RWPE1 (cell line): ENCODE measurements at places on chromosomes 5 and 9.

GRCh38 chr5:173016598-173017046 is 33.1 kb downstream of the ATP6V0E1 start:
- peak; percentile 38 for DNase-seq

DNA sequence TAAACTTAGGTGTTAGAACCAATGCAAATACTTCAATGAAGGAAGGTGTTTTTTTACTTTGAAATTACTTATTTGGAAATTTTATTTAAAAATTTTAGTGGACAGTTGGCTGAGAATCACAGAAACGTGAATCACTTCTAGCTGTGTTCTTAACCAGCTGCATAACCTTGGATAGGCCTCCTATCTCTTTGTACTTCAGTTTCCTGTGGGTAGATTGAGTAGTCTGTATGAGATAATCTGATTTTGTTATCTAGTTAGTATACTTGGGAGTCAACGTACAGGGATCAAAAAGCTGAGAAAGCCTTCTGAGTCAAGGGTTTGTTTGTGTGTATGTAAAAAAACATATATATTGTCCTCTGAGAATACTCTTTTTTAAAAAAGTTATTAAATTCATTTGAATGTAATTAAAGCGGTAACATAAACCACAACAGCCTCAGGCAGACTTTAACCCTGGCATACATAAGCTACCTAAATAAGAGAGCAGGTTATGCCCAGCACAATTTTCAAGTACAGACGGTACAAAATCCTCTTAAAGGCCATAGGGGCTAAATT is 38.1 kb upstream of the ZCCHC7 start:
- DNase-seq, result no peak

GRCh38 chr5:103207653-103208052 is 50.9 kb upstream of the MACIR start:
- no peak for DNase-seq

DNA sequence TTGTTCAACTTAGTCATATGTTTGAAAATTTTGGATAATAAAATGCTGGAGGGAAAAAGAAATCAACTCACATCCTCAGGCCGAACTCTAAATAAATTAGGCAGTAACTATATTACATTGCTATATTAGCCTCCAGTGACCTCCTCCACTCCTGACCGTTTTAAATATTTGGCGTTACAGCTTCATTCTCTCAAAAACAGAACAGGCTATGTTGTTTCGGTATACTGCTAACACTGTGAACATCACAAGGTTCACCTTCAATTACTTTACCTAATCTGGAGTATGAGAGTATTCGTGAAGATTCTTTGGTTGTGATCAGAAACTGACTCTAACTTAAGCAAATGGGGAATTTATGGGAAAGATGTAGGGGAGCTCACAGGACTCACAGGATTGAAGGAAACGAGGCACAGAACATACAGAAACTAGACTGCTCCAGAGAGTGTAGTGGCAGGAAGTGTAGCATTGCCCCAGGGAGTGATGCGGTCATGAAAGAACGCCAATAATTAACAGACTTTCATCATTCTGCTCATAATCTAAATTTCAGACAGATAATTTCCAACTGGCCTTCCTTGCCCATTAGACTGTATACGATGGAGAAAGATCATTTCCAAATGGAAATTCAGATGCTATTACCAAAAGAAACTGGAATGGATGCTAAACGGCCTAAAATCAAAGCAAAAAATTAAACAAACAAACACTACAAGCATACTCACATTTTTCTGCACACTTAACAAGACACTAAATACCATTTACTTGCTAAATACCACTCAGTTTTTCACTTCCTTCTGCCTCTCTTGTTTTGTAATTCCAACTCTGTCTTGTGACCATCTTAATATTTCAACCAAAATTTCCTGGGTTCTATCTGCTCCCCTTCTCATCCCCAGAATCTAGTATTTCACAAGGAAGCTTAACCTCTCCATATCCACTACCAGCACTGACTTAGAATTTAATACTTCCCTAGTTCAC is 110.1 kb upstream of the LPAR1 start:
- DNase-seq, result no peak

DNA sequence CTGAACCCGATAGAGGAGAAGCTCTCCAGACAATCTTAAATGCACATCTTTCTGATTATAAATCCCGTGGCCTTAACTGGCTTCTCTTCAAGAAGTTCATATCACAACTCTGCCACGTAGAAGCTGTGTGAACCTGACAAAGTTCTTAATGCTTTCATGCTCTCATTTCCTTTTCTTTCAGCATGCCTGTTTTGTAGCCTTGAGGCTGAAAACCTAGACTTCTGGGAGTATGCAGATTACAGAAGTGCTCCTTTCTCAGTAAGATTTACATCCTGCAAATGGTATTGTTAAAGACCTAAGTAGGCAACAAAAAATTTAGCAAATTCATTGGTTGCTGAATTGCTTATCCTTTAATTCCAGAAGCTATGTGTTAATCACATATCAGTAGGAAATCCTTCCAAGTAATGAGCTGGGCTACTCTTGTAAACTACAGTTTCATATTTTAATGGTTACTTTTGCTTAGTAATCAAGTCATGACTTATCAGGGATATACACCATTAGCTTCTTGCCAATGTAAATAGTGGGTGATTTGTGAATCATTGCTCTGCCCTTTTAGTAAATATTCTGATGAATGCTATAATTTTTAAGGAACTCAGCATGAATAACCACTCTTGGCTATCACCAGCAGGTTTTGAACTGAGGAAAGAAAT is 334.7 kb downstream of the FBXL7 start:
- peak; percentile 56 for DNase-seq

DNA sequence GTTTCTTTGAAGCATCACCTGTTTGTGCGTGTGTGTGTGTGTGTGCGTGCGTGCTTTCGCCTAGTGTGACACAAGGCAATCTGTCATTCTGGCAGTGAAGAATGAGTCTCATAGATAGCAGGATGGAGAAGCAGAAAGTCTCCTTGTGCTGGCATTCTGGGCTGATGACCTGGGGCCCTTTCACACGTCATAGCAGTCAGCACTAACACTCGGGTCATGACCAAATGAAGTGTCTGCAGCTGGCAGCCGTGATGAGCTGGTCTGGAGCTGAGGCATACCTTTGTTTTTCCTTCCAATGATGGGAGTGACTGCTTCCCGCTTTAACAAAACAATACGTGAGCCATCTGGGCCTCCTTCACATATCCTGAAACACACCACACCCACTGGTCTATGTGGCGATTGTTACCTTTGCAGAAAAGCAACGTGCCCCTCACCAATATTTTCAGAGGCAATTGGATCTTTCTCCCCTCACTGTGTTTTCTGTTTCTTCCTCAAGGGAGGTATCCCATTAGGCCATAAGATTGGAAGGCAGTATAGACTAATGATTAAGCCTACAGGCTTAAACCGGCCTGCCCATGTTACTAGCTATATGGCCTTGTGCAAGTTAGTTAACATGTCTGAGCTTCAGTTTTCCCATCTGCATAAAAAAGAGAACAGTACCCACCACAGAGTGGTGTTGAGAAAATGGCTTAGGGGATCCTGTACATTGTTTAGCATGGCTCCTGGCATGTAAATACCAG is 88.8 kb downstream of the SREK1 start:
- peak; percentile 33 for DNase-seq

DNA sequence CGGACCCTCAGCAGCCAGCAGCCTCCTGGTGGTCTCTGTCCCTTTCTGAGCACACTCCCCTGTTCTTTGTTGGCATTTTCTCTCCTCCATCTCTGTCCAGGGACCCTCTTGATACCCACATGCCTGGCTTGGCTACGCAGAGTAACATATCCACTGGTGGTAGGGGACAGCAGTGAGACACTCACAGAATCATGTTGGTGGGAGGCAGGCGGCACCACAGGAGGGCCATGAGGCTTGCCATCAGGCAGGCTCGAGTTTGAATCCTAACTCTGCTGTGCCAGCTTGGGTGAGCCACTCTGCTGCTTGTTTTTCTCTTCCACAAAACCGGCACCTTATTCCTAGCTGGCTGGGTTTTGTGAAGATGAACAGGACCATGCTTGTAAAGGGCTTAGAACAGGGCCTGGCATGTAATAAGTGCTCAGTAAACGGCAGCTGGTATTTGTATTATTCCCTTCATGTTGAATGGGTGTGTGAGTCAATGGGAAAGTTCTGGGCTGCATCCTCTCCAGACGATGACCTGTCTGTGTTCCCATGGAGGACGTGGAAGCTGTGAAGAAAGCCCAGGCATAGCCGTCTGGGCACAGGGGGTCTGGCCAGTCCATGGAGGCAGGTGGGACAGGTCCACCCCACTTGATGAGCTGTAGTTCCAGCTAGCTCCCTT is 2.3 kb downstream of the COL27A1 start:
- no peak for DNase-seq

DNA sequence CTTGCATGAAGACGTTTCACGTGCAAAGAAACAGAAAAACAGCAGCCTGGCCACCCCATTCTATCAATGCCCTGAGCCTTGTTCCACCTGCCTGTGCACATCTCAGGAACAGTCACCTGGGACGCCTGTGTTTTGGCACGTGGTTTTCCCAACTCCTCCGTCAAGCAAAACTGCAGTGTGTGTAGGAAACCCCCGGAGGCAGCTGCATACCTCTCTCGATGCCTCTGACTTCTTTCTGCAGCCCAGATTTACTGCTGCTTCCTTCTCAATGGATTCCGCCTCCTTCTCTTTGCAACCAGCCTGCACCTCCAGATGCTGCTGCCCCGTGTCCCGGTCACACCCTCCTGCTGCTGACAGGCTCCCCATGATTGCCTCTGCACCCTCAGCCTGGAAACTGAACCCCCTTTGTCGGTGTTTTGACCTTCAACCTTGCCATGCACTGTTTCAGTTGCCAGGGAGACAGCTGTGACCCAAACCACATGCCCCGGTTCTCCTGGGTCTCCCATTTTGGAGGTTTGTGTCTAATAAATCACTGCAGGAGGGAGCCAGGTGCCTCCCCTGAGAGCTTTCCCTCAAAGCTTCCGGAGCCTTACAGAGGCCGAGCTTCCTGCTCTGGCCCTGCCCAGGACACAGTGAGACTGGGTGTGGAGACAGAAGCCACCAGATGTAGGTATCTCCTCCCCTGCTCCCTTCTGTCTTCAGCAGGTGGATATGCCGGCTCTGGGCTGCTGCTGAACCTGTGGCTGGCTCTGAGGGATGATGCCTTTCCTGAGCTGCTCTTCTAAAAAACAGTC is 395.5 kb upstream of the IRX1 start:
- no peak for DNase-seq

GRCh38 chr5:157088342-157088990 is 20.4 kb downstream of the HAVCR2 start:
- no peak for DNase-seq
